ENCODE measurements at places on chromosomes 2 and 18.

- no peak for DNase-seq
These were observed 84.1 kb downstream of the CTIF start for GRCh38 chr18:48622911-48623431.

- no peak for DNase-seq
These were observed 40.5 kb upstream of the NABP1 start for GRCh38 chr2:191637182-191638078.

DNA sequence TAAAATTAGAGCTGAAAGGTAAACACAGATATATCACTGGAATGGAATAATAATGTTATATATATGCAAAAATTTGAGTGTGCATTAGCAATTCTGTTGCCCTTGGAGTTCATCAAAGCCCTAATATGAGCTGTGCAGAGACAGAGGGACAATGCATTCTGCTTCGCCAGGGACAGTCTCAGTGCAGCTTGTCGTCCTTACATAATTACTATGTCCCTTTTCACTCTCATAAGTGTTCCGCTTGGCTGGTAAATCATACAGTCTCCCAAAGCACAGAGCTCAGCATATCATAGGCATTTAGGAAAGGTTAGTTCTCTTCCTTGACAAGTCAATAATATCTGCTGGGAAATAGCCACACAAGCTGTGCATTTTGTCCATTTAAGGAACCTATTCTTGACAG is 30.7 kb downstream of the MAPK4 start:
- DNase-seq = no peak

- DNase-seq = peak; percentile 45
These were observed at the start of gene FAM124B for GRCh38 chr2:224401641-224402342. TSS of gene FAM124B (minus strand) at chr2:224402107. CDS start at chr2:224401768, 339 bp downstream.

- DNase-seq = no peak
These were observed 139.4 kb downstream of the CYRIA start for GRCh38 chr2:16526193-16526592.

DNA sequence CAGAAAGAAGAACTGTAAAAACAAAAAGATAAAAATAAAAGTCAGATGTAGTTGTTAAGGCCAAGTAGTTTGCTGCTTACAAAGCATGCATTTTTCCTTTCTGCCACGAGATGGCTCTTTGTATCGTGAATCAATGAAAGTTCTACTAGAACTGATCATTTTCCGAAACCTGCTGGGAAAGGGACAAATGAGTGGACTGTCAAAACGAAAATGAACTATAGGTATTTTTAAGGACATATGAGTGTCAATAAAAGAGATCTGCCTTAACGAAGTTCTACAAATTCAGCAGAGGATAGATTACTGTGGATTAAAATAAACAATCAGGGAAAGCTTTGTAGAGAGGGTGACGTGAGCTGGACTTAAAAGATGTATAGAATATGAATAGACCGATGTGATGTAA is 15.0 kb upstream of the ELOA2 start:
- no peak for DNase-seq

- DNase-seq = no peak
These were observed 185.1 kb upstream of the SMAD7 start for GRCh38 chr18:49135877-49136276.

GRCh38 chr2:103773884-103774283 is 1012.1 kb downstream of the TMEM182 start:
- no peak for DNase-seq

GRCh38 chr2:35891528-35891927 is 464.1 kb upstream of the CRIM1 start:
- no peak for DNase-seq

- no peak for DNase-seq
These were observed at the start of gene COLEC11 for GRCh38 chr2:3594493-3595281. TSS of gene COLEC11 (plus strand) at chr2:3595112. CDS start at chr2:3604341, 9,229 bp downstream.

DNA sequence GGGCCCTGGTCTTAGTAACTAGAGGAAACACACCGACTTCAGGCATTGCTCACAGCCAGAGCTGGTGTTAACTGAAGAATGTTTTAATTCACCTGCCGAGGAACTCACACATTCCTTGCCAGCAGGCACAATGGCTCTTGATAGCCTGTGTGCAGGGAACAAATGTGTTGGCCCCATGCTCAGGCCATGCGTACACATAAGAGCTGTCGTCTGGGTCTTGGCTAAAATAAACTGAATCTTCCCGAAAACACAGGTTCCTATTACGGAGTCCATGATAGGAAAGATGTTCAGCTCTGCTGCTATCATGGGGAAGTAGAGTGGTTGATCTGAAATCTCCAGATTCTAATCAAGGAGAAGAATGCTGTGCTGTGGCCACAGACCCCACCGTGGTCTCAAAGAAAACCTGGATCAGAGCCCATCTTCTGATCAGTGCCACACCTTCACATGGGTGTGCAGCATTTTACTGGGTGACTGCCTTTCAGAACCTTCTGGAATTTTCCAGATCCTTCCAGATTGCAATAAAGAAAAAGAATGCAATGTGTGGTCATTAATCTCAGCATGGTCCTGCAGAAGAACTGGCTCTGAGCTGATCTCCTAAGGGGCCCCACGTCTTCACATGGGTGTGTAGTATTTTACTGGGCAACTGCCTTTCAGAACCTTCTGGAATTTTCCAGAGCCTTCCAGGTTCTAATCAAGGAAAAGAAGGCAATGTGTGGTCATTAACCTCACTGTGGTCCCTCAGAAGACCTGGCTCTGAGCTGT is 17.2 kb downstream of the MBP start:
- no peak for DNase-seq

DNA sequence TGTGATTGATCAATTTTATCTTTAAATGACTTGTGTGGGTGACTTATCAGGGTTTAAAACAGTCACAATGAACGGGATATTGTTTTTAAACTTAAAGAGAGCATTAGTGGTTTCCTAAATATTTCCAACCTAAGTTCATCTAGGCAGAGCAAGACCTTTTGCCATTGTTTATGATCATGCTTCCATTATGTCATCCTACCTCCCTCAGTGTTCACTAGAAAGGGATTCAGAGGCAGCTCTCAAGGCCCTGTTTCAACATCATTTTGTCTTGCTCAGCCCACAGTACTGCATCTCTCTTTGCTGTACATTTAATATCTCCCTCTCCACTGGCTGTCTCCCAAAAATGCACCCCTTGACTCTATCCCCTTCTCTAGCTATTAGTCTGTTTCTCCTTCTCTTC is 21.5 kb upstream of the PELI1 start:
- no peak for DNase-seq

DNA sequence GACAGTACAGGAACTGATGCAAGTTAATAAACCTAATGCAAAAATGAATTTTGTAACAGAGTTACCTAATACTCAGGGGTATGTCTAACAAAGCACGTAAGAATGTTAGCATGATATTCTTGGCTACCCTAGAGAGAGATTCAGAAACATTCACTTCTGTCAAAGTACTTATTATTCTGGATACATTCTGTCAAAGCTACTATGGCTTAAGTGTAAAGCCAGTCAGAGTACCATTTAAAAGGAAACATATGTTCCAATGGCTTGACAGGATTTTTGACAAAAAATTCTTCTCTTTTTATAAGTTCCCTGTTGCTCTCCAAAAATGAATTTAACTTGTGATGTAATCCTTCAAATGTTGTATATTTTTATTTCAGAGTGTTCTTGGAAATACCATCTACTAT is 85.5 kb downstream of the PIGN start:
- no peak for DNase-seq

GRCh38 chr2:46561731-46562450 is 82.5 kb downstream of the TMEM247 start:
- no peak for DNase-seq

- no peak for DNase-seq
These were observed 12.8 kb upstream of the TMEM237 start for GRCh38 chr2:201656102-201656501.

DNA sequence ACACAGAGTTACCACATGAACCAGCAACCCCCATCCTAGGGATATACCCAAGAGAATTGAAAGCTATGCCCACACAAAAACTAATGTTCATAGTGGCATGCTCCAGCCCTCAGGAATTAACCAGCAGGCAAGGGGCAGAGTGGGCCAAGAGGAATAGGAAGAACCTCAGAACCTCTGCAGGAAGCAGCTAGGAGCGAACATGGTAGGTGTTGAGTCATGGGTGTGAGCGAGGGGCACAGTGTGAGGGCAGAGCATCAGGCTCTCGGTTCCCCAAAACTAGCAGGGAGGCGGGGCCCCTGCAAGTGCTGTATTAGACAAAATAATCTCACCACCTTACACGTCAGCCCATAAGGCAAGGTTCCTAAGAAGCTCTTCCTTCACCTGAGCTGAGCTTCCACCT is 5.6 kb upstream of the RUFY4 start:
- DNase-seq = no peak

- DNase-seq = no peak
These were observed 327.7 kb upstream of the ZNF804A start for GRCh38 chr2:184270660-184271059.

- no peak for DNase-seq
These were observed 100.1 kb downstream of the ZNF516 start for GRCh38 chr18:76394780-76395476.

DNA sequence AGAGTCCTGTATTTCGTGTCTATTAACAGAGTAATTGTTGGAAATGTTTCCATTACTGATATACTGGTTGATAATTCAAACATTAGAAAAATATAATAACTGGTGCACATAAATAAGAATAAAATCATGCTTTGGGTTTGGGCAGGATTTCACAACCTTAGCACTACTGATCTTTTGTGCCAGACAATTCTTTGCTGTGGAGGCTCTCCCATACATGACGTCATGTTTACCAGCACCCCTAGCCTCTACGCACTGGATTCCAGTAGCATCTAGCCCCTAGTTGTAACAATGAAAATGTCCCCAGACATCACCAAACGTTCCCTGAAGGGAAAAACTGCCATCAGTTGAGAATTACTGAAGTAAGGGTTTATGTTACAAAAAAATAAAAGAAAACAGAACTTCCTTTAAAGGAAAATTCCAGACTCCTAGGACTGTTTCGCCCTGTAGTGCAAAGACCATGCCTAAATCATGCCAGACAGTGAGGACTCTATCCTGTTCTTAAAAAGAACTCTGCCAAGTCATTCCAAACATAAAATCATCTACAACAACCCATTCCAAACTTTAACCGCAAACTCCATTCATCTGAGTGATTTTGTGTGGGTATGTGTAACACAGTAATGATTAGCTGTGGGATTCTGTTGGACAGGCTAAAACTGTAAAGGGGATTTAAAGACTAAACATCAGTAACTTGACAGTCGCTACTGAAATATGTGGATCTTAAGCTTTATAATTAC is 313.4 kb upstream of the CCDC68 start:
- no peak for DNase-seq
